Nephron progenitor cell (in vitro differentiated cells): ENCODE measurements at places on chromosomes 16 and 17.

DNA sequence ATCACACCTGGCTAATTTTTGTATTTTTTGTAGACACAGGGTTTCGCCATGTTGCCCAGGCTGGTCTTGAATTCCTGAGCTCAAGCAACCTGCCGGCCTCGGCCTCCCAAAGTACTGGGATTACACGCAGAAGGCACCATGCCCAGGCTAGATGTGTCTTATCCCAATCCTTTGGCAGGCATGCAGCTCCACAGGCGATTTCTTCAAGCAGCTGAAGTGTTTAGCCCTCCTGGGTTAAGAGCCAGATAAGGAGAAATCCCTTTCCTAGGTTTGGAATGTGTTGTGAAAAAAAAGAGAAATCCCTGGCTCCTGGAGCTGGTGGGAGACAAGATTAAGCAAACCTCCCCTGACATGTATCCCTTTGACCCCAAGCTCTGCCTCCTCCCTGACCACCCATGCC lies 2.1 kb upstream of the NHERF1 start:
- peak overlapping the region; percentile 89 for H3K27ac ChIP-seq
- no peaks in the 10 kb centered on the region for H3K36me3 ChIP-seq
- peak overlapping the region; percentile 59 for H3K4me3 ChIP-seq
- peaks cover 80% of the 10 kb centered on the region for H3K4me1 ChIP-seq

GRCh38 chr16:57147381-57148221 lies 38.2 kb downstream of the PSME3IP1 start:
- peak overlapping the region; percentile 48 for H3K4me3 ChIP-seq
- H3K27ac ChIP-seq: peak overlapping the region; percentile 22
- H3K36me3 ChIP-seq: peaks cover 15% of the 10 kb centered on the region
- H3K27me3 ChIP-seq: peaks cover 7% of the 10 kb centered on the region
- H3K4me1 ChIP-seq: peaks cover 53% of the 10 kb centered on the region

- DNase-seq: no peak
- H3K4me1 ChIP-seq: peaks cover 15% of the 10 kb centered on the region
- no peak overlapping the region for H3K4me3 ChIP-seq
Observed at GRCh38 chr16:57844416-57845030, 42.2 kb upstream of the KIFC3 start.

- H3K27ac ChIP-seq: no peak overlapping the region
- H3K4me1 ChIP-seq: peaks cover 12% of the 10 kb centered on the region
- H3K36me3 ChIP-seq: no peaks in the 10 kb centered on the region
- H3K4me3 ChIP-seq: no peak overlapping the region
- no peak for DNase-seq
Observed at GRCh38 chr16:66167564-66168291, 198.8 kb upstream of the CDH5 start.

DNA sequence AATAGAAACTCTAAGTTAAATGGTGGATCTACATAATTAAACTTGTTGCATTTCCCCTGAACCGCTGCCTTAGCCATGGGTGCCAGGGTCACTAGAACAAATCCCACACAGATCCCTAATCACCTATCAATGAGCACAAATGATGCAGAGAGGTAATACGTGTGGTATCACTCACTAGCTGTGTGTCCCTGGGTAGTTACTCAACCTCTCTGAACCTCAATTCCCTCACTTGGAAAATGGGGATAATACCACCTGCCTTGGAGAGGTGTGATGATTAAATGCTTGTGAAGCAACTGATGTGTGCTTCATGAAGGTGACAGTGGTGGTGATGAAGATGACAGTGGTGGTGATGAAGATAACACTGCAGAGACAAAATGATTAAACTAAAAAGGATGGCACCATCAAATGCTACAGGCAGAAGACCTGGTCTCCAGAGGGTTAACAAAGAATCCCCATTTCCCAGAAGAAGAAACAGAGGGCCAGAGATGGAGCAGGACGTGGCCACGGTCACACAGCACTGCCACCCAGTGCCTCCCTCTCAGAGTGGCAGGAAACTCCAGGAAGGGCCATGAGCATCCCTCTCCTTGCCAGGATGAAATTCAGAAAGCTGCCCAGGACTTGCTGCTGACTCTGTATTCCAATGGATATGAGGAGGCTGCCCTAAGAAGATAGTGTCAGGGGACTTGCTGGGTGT lies 17.9 kb upstream of the FOXF1 start:
- DNase-seq: no peak
- H3K4me1 ChIP-seq: peaks cover 47% of the 10 kb centered on the region
- no peak overlapping the region for H3K4me3 ChIP-seq
- no peak overlapping the region for H3K27ac ChIP-seq

DNA sequence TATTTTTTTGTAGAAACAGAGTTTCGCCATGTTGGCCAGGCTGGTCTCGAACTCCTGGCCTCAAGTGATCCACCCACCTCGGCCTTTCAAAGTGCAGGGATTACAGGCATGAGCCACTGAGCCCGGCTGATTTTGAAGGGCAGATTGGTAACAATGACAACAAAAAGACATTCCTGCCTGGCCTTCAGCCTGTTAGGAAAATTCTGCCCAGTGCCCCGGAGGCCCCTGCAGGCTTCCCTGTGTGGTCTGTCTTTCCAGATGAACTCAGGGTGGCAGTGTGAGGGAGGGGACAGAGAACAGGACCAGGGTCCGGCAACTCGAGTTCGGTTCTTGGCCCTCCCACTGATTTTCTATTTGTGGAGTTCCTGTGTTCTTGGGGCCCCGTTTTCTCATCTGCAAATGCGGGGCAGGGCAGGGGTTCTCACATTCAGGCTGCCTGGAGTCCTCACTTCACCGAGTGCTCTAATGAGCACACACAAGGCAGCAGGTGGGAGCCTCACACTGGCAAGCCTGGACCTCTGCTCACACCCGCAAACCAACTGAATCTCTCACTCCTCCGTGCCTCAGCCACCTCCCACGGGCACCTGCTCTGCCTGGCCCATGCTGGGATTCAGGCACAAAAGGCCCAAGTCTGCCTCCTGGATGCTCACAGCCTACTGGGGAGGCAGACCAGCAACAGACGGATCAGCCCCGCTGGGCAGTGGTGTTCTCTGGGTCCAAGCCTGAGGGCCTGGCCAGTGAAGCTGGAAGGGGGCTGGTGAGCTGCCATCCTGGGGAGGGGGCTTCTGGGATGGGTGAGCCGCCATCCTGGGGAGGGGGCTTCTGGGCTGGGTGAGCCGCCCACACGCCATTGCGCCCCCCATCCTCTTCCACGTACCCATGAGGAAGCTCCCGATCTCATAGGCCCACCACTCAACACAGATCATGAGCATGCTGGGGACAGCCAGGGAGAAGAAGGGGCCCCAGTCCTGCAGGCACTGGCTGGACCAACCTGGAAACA lies 10.3 kb downstream of the SLC47A2 start:
- DNase-seq: no peak
- no peak overlapping the region for H3K27ac ChIP-seq
- no peak overlapping the region for H3K4me3 ChIP-seq
- H3K36me3 ChIP-seq: no peaks in the 10 kb centered on the region

DNA sequence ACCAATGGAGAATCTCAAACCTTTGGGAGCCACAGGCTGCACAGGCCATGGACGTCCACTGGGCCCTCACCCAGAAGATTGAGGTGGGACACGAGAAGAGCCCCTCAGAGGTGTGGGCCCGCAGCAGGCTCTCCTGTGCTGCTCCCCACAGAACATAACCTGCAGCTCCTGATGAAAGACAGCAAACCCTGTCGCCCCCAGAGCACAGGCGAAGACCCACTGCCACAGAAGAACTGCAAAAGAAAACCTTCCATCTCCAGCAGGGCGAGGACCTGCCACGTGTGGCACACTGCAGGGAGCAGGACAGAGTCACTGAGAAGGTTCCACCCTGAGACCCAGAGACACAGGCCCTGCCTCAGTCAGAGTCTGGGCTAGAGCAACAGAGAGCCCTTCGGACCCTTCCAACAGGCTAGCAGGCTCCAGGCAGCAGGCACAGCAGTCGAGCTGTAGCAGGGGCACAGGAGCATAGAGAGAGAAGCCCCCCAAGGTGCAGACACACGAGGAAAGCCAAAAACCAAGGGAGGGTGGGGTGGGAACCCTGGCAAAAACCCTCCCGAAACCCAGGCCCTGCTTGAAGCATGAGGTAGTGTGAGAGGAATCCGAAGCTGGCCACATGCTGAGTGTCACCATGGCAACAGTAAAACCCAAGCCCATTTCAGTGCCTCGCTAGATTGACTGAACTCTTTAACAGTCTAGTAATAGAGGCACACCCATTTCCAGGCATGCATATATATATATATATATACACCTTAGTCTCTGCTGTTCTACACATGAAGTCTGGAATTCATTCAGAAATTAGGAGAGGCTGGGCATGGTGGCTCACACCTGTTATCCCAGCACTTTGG lies 60.0 kb upstream of the CHMP6 start:
- no peak overlapping the region for H3K4me3 ChIP-seq
- peaks cover 38% of the 10 kb centered on the region for H3K4me1 ChIP-seq
- no peak overlapping the region for H3K27ac ChIP-seq
- no peak for DNase-seq

- DNase-seq: peak; percentile 71
- H3K27me3 ChIP-seq: peaks cover 3% of the 10 kb centered on the region
Observed at GRCh38 chr16:629185-629832, 1.5 kb upstream of the WFIKKN1 start.

GRCh38 chr17:29240968-29241963 lies 5.4 kb upstream of the CRYBA1 start:
- peaks cover 19% of the 10 kb centered on the region for H3K4me1 ChIP-seq
- DNase-seq: peak; percentile 6
- H3K27ac ChIP-seq: peak overlapping the region; percentile 89

DNA sequence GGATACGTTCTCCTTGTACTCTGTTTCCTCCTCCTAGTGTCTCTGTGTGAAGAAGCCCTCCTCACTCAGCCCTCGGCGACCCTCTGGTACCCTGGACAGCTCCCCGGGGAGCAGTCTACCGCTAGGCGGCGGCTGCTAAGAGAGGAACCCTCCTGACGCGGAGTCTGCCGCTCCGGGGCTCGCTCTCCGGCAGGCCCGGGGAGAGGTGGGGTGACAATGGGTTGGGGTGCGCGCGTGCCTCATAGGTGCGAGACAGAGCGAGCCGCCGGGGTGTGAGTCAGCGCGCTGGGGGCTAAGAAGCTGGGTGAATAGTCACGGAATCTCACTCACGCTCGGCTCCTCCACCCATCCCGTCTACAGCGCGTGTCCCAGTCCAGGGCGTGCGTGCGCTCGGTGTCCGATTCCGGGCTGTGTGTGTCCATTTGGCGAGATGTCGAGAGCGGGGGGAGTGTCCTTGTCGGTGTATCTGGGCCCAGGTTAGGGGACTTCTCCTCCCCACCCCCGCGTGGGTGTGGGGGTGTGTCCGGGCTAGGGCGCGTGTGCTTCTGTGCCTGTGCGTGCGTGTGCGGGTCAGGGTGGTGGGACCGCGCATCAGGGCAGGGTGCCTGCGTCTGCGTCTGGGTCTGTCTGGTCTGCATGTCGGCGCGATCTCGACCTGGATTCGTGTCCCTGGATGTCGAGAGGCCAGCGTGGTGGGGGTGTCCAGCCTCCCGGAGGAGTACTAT lies 577 bp upstream of the HS3ST2 start:
- peaks cover 7% of the 10 kb centered on the region for H3K4me1 ChIP-seq
- H3K27ac ChIP-seq: no peak overlapping the region
- peak overlapping the region; percentile 79 for H3K4me3 ChIP-seq
- no peaks in the 10 kb centered on the region for H3K36me3 ChIP-seq
- H3K27me3 ChIP-seq: peaks cover 83% of the 10 kb centered on the region

- peak overlapping the region; percentile 64 for H3K27ac ChIP-seq
- peaks cover 3% of the 10 kb centered on the region for H3K36me3 ChIP-seq
Observed at GRCh38 chr17:19338031-19338990, 24.2 kb downstream of the B9D1 start.

DNA sequence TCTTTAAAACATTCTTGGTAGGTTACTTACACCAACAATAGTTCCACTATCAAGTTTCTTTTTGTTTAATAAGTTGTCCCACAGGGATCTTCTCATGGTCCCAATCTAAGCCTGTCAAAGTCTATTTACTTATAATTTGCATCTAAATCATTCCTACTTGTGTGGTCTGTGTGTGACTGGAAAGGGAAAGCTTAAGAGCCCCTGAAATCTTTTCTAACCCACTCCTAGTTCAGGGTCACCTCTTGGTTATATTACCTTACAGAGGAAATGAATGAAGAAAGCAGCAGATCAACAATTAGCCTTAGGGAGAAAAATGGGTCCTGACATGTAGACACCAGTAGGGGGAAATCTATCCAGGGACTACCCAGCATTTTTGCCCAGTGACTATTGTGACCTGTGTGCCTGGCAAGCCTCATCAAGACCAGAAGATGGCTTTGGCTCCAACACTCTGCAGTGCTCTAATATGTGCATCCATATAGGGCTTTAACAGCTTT lies 110.4 kb upstream of the HAS3 start:
- no peak overlapping the region for H3K4me3 ChIP-seq
- no peak overlapping the region for H3K27ac ChIP-seq
- peaks cover 11% of the 10 kb centered on the region for H3K4me1 ChIP-seq
- H3K36me3 ChIP-seq: peaks cover 15% of the 10 kb centered on the region
- H3K27me3 ChIP-seq: no peaks in the 10 kb centered on the region

- peaks cover 10% of the 10 kb centered on the region for H3K27me3 ChIP-seq
- no peaks in the 10 kb centered on the region for H3K4me1 ChIP-seq
- H3K36me3 ChIP-seq: no peaks in the 10 kb centered on the region
- no peak overlapping the region for H3K27ac ChIP-seq
- H3K4me3 ChIP-seq: no peak overlapping the region
- DNase-seq: no peak
Observed at GRCh38 chr16:21719283-21719682, 55.5 kb downstream of the OTOA start.

- H3K4me1 ChIP-seq: peaks cover 16% of the 10 kb centered on the region
- peaks cover under 1% of the 10 kb centered on the region for H3K27me3 ChIP-seq
- H3K4me3 ChIP-seq: peak overlapping the region; percentile 41
Observed at GRCh38 chr17:66602659-66603384, 232.1 kb upstream of the CACNG5 start.

DNA sequence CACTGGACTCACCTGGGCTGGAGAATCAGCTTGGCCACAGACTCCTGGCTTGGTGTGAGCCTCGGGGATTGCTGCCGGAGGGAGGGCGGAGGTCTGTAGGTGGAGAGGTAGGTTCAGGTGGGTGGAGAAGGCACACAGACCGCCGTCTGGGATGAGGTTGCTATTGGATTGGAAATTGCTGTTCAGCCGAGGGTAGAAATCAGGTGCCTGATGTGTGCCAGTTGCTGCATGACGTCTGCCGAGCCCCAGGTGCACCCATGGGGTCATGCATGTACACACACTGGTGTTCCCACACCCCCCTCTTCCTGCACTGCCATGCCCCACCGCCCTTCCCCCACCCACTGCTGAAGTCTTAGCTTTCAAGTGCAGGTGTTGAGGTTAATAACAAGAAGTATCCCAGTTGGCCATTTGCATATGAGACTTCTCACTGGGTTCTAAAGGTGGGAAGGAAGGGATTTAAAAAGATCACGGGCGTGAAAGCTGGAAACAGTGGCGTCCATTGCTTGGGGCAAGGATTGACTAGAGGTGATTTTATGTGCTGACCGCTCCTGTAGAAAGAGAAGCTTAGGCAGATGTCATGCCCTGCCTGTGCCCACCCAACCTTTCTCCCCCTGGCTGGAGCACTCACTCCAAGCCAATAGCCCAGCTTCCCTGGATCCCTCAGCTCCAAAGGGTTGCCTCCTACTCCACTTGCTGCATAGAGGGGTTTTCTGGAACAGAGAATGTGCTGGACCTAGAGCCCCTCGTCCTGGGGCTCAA lies 193.6 kb downstream of the CCDC182 start:
- H3K4me3 ChIP-seq: peak overlapping the region; percentile 57
- peaks cover 100% of the 10 kb centered on the region for H3K4me1 ChIP-seq
- H3K27ac ChIP-seq: peak overlapping the region; percentile 99
- no peaks in the 10 kb centered on the region for H3K36me3 ChIP-seq

- no peak overlapping the region for H3K4me3 ChIP-seq
- H3K27ac ChIP-seq: peak overlapping the region; percentile 74
Observed at GRCh38 chr16:87582216-87582965, 19.9 kb upstream of the JPH3 start.
